ENCODE measurements at places on chromosomes 5 and 9. TPM values are rescaled to one million over a fixed set of nuclear protein-coding genes. Genes with fewer than 3 reads are reported as not detected.

PCDHGA12 gene
- polyA plus RNA-seq = 1.9 TPM

SNX30 gene
- polyA plus RNA-seq = 6.6 TPM

PKD2L2 gene
- polyA plus RNA-seq = not detected

FOXE1 gene
- 0.97 TPM for polyA plus RNA-seq

Measured in keratinocyte (primary cell).